ENCODE measurements at places on chromosomes 2 and 18.
A peak's percentile ranks its signal among the peaks of the same experiment; 100 is the strongest.

- no peak for DNase-seq
Measured at GRCh38 chr2:167732326-167732725, 515.1 kb downstream of the STK39 start.

DNA sequence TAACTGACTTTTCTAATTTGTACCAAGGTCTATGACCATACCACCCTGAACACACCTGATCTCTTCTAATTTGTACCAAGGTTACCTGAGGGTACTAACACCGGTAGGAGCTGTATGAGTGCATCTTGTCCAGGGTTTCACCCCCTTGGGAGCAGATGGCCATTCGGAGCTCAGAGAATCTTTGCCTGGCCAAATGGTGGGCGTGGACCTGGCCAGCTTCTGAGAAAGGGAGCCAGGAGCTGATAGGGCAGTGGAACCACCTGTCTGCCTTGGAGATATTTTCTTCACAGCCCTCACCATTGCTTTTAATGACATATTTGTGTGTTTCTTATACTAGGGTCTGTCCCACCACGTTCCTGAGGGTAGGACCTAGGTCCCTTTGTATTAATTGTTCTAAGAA is 188.9 kb downstream of the LDLRAD4 start:
- DNase-seq: no peak

GRCh38 chr2:25543-25942 is 20.8 kb downstream of the FAM110C start:
- DNase-seq: no peak

- no peak for DNase-seq
Measured at GRCh38 chr2:10165861-10166675, 43.5 kb downstream of the RRM2 start.

DNA sequence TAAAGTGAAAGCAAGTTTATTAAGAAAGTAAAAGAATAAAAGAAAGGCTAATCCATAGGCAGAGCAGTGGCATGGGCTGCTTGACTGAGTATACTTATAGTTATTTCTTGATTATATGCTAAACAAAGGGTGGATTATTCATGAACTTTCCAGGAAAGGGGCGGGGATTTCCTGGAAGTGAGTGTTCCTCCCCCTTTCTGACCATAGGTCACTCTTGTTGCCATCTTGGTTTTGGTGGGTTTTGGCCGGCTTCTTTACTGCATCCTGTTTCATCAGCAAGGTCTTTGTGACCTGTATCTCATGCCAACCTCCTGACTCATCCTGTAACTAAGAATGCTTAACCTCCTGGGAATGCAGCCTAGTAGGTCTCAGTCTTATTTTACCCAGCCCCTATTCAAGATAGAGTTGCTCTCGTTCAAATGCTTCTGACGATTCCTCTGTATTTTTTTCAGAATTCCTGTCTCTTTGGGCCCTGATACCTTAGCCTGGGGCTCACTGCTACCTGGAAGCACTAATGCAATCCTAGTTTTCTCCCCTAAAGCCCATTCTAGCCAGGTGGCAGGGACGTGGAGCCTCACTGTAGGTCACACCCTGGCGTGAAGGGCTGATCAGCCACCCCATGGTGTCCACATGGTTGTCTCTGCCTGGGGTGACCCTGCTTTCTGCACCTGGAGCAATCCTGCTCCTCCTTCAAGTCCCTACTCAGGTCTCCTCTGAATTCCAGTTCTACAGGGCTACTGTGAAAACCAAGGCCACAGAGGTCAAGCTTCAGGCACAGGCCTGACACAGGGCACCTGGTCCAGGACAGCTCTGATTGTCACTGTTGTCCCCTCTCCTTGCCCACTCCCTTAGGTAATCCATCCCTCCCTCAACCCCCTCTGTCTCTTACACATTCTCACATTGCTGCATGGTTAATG is 6.0 kb upstream of the SLC35F6 start:
- peak; percentile 99 for DNase-seq

- DNase-seq: peak; percentile 17
Measured at GRCh38 chr2:37390777-37391176, 46.3 kb downstream of the QPCT start.

DNA sequence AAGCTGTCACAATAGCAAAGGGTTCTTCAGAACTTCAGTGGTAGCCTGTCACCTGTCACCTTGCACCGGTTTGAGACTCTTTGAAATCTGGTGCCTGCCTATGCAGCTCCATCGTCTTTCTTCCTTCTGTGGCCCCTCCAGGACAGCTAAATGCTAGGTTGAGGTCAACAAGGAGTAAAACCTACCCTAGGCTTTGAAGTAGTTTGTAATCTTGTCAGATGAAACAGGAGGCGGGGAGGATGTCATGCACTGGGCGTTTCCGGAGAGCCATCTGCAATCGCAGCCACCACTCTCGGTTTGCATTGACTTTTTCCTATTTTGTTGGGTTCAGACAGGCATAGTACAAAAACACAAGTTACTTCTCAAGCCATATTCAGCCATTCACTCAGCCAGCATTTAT is 116.7 kb downstream of the LPIN1 start:
- DNase-seq: no peak

GRCh38 chr2:108589781-108590180 is 55.5 kb downstream of the LIMS1 start:
- no peak for DNase-seq

DNA sequence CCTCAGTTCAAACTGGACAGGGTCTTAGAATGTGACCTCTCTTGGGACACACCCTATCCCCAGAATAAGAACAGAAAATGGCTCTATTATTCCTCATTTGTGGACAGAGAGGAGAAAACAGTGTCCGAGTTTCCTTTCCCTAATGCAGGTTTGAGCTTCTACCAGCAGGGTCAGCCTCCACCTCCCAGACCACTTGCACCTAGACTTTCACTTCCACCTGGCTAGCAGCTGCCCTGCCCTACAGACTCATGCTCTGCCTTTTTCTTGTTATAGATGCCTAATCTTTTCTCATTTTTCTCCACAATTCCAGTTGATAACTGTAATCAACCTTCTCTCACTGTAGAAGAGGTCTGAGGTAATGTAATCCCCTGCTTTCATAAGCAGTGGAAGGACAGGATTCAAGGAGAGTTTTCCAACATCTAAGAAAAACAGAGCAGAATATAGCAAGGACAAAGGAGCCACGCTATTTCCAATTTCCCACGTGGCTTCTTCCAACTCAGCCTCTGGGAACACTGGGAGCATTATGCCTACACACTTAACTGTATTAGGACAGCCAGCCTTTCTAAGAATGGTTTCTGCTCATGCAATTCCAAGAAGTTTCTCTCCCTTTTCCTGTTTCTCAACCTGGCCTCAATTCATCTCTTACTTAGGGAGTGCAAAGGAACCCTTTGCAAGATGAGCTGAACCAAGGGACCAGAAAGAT is 239.8 kb downstream of the BCL11A start:
- no peak for DNase-seq

DNA sequence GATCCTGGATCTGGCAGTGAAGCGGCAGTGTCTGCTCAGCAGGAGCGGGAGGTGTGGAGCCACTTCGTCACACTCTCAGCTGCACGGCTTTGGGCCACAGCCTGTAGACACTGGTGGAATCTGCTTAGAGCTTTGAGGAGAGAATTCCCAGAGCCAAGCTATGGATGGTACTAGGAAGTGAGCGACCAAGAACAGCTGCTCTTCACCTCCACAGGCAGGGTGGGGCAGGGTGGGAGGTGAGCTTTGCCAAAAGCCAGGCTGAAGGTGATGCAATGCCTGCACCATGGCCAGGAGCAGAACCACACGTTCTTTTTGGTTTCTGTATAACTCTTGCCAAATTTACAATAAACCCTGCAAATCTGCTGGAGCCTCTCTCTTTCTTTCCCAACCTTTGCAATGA is 226.1 kb downstream of the ANKRD30B start:
- DNase-seq: no peak

GRCh38 chr2:56860991-56861390 is 677.2 kb downstream of the CCDC85A start:
- DNase-seq: no peak

GRCh38 chr2:27407798-27408491 is 1.4 kb downstream of the PPM1G start:
- DNase-seq: peak; percentile 54

GRCh38 chr18:80022613-80023012 is 11.6 kb upstream of the RBFA start:
- DNase-seq: peak; percentile 33

GRCh38 chr18:23243178-23243577 is 107.9 kb downstream of the CABLES1 start:
- DNase-seq: no peak

DNA sequence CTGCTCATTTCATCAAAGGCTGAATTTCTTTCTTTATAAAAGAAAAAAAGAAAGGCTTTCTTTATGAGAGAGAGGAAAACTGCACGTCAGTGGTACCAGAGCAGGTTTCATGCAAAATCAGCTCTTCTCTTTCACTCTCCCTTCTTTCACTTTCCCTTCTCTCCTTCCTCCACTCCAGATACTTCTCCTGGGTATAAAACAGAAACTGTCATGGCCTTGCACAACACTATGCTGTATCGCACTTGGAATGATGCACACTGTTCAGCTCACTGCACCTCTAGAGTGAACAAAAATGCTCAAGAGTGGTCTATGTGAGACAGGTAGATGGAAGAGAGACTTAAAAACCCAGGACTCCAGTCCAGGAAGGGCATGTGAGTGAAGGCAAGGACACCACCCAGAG is 73.8 kb downstream of the KLF7 start:
- no peak for DNase-seq

DNA sequence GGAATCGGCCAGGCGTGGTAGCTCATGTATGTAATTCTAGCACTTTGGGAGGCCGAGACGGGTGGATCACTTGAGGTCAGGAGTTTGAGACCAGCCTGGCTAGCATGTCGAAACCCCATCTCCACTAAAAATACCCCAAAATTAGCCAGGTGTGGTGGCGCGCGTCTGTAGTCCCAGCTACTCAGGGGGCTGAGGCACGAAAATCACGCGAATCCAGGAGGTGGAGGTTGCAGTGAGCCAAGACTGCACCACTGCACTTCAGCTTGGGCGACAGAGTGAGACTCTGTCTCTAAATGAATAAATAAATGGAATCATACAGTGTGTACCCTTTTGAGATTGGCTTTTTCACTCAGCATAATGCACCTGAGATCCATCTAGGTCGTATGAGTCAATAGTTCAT is 19.4 kb upstream of the TTC39C start:
- DNase-seq: no peak

GRCh38 chr2:118697781-118698180 is 149.7 kb downstream of the EN1 start:
- DNase-seq: peak; percentile 72

DNA sequence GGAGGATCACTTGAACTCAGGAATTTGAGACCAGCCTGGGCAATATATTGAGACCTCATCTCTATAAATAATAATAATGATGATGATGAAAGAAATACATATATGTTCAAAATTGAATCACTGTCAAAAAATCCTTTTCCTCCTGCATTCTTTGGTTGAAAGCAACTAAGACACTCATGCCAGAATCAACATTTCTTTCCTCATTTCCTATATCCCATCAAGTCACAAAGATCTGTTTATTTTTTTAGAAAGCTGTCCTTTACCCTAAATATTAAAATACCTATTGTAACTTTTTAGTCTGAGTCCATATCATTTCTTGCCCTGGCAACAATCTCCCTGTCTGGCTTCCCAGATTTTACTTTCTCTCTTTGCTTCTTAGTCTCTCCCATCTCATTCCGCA is 31.8 kb upstream of the PPP4R3B start:
- DNase-seq: peak; percentile 0

DNA sequence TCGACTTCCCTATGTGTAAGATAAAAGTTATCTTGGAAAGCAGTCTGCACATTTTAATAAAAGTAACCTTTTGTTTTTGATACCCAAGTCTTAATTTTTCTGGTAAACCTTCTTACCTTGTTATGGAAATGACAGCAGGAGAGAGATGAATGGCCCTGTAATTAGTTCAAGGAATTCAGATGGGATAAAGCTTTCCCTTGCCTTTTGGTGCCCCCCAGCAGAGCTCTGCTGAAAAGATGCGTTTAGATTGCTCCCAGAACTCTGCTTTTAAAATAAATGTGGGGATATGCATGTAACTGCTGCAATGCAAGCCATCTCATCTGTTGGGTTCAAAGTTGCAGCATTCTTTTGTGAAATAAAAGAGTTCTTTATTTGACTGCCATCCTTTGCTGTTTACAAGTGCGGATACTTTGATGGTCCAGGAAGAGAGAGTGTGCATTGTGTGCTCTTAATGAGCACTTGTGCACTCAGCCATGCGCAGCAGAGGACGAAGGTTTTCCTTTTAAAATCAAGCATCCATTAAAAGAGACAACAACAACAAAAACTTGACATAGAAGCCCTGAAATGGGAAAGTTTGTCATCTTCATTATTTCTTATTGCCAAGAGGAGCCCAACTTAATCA is 176.7 kb upstream of the ST6GAL2 start:
- DNase-seq: no peak

DNA sequence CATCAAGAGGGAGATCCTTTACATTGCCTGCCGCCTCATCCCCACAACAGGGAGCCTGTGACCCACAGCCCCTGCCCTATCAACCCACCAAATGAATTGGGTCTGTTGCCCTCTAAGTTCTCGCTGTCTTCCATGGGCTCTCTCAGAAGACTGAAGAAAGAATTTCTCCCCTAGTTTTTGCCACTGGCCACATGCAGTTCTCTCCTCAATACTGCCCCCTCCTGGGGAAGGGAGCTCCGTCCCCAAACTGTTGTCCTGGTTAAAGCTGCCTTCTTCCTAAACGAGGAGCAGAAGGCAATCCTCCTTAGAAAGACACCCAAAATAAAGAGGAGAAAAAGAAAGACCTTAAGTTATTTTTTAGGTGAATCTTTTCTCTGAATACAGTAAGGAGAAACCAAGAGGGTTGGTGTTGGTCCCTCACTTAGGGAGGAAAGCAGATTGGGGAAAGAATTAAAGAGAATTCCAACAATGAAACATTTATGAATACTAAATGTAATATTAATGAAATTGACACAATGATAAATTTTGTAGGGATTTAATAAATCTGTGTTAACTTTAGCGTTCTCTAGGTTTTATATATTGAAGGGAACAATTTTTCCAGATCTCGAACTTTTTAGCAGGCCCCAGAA is 31.1 kb upstream of the SATB2 start:
- peak; percentile 46 for DNase-seq

DNA sequence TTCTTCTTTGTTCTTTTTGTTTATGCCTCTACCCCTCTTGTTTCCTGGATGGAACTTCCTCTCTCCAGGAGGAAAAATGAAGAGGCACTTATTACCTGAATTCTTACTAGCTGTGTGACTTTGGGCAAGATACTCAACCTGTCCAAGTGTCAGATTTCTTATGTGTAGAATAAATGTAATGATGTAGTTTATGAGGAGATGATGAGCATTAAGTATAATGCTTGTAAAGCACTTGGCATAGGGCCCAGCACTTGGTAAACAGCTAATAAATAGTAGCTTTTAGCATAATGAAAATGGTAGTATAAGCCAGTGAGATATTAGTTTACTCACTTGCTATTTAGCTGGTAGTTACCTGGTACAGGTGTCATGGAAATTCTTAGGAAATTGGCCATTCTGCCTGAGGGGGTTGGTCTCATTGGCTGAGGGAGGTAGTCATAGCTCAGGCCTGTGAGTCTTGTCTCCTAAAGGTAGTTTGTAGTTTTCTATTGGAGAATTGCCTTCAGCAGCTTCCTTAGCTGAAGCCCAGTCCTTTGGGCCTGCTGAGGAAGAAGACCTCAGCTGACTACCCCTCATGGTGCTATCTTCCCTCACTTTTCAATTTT is 133.4 kb upstream of the NABP1 start:
- no peak for DNase-seq

- peak; percentile 44 for DNase-seq
Measured at GRCh38 chr2:149375801-149376361, 45.5 kb downstream of the LYPD6 start.

All from fibroblast of skin of right quadriceps (primary cell).